Calu3 (cell line): ENCODE measurements at places on chromosomes 5 and 9. TPM values are rescaled to one million over a fixed set of nuclear protein-coding genes. Genes with fewer than 3 reads are reported as not detected.

DNA sequence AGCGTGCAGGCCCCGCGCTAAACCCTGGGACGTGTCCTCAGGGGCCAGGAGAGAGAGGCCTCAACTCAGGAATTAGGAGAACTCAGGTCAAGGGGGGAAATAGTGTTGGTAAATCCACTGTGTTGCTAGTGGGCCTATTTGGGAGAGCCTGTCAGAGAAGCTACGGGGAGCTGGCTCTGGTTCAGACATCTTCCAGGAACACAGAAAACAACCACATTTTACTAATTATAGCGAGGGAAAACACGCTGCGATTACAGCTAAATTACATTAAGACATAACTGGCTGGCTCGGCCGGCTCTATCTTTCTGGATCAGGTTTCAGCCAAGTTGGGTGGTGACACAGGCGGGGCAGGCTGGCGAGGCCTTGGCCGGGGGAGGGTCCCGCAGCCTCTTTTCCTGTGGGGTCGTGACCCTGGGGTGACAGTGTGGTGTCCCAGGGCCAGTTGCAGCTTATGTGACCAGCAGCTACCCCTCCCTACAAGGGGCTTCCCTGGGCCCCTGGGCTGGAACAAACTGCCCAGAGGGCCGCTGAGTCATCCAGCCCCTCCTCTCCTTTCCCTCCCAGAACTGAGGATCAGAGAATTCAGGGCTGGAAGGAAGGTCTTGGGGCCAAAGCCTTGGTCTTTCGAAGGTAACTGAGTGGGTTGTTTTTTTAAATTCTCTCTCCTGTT lies 75.1 kb downstream of the FGF18 start:
- DNase-seq, result peak; percentile 53

GRCh38 chr5:56605231-56605630 lies 210.1 kb upstream of the MAP3K1 start:
- DNase-seq, result no peak

DNA sequence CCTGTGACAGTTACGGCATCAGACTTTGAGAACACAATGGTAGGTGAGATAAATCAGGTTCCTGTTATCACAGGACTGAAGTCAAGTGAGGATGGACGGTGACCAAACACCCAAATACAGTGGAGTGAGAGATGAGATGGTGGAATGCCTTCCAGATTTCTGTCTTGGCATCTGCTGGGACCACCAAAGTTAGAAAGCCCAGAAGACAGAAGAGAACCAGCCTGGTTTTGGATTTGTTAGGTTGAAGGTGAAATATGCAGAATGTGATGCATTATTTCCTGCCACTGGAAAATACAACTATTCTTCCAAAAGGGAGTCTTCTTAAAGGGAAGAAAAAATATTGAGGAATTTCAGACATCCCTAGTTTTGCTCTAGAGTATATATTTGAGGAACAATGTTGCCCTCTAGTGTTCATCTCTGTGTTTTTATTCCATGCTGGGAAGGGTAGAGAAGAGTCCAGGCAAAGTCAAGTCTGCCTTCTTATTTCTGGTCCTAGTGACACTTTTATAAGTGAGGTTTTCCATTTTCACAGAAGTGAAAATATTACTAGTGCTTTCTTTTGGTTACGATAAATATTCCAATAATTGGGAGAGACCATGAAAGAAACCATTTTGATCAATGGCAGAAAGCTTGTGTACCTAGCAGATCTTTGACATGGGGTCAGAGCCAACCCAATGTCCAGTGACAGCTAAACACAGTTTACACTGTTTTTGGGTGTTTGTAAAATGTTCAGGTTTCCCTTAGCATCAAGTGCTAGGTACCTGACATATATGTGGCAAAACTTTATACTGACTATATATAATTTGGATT lies 142.3 kb upstream of the ANKH start:
- no peak for DNase-seq

Gene FIBCD1
- 1.4 and 1.5 TPM in 2 replicates for total RNA-seq

Gene GCNT4
- 4.5 and 5.8 TPM in 2 replicates for total RNA-seq
